ENCODE measurements at places on chromosomes 2 and 18.

DNA sequence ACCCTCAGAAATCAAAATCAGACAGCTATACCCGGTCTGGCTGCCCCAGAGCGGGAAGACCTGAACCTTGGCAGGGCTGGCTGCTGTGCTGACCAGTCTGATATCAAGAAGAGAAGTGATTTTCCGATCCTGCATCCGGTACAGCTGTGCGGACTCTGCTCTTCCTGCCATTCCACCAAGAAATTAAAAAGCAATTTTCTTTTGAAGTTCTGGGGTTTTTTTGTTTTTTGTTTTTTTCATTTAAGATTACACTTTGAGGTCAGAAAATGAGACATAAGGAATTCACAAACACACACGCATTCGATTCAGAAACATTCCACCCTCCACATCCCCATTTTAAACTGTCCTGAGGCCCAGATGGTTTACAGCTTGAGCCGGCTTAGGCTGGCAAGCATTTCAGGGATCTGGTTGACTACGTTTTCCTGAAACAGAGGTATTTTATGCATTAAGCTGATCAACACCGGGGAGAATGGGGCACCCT lies 156.5 kb downstream of the COL6A3 start:
- DNase-seq = no peak

DNA sequence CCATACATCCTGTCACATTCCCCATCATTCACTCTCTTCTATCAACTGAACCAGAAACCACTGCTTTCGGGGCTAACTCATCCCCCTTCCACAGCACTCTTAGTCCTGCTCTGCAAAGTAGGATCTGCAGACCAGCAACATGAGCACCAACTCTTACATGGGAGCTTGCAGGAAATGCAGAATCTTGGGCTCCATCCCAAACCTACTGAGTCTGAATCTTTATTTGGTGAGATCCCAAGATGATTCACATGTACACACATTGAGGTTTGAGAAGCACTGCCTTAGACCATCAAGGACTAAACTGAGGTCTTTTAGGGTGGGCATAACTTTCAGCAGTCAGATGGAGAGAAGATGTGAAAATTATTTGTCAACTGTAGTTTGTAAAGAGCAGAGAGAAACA lies 235.6 kb upstream of the EPHA4 start:
- DNase-seq = no peak

GRCh38 chr2:154740361-154740760 lies 41.9 kb downstream of the KCNJ3 start:
- DNase-seq = peak; percentile 60

DNA sequence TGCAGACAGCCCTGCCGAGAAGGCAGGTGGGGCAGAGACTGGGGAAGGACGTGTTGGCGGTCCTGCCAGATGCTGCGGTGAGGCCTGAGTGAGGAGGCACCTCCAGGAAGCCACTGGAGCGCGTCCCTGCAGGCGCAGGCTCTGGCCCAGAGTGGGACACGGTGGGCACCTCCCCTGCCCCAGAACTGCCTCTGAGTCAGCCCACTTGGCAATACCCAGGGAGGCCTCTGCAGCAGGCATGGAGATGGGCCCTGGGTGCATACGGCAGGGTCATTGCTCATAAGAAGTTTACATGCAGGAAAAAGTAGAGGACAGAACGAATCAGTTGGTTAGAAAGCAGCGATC lies 195.9 kb downstream of the TFCP2L1 start:
- no peak for DNase-seq

- DNase-seq = no peak
Observed at GRCh38 chr18:6434481-6434880, 19.8 kb upstream of the L3MBTL4 start.

GRCh38 chr2:230160112-230160660 lies 59.6 kb downstream of the SP110 start:
- DNase-seq = no peak

DNA sequence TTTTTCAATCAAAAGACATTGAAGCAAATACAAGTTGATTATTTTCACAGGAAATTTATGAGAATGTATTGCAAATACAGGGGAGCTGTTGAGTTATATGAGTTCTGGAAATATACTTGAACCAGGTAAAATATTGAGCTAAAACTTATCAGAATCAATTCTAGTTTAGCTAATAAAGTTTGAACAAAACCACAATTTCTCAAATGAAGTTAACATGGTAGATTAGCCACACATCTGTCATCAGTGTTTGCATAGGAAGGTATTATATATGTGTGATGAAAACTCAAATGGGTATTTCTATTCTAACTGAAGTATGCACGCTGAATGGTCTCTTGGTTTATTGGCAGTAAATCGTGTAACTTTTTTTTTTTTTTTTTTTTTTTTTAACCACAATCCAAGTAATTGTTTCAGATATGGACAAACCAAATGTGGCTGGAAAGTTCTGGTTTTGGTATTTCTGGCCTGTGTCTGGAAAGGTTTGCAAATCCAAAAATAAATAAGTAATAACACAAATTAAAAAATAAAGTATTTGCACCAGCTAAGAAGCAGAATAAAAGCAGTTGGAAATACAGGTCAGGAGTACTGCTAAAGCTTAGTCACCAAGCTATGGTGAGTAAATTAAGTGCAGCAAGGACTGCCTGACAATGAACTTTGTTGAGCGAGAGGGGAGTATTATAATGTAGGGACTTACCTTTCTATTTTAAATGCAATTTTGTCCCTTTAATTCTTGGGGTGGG lies 479.1 kb upstream of the FANCL start:
- no peak for DNase-seq

DNA sequence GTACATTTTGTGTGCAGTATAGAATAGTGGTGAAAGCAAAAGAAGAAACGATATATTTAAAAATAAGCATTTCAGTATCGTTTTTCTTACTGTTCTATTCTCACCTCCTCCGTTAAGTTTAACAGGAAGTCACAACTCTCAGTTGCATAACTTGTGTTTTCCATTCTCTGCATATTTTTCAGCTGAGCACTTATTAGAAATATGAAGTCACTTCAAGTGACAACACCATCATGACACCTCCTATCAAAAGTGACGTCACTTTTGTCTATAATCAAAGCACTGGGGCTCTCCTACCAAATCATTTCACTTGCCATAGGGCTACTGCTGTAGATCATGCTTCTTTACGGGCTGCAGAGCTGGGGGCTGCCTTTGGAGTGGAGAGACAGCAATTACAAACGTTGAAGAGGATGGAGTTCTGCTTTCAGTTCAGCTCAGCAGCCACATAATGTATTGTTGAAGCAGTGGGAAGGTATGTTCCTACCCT lies 36.3 kb downstream of the STAT4 start:
- no peak for DNase-seq

GRCh38 chr2:149017116-149017985 lies 21.1 kb upstream of the LYPD6B start:
- DNase-seq = peak; percentile 30

DNA sequence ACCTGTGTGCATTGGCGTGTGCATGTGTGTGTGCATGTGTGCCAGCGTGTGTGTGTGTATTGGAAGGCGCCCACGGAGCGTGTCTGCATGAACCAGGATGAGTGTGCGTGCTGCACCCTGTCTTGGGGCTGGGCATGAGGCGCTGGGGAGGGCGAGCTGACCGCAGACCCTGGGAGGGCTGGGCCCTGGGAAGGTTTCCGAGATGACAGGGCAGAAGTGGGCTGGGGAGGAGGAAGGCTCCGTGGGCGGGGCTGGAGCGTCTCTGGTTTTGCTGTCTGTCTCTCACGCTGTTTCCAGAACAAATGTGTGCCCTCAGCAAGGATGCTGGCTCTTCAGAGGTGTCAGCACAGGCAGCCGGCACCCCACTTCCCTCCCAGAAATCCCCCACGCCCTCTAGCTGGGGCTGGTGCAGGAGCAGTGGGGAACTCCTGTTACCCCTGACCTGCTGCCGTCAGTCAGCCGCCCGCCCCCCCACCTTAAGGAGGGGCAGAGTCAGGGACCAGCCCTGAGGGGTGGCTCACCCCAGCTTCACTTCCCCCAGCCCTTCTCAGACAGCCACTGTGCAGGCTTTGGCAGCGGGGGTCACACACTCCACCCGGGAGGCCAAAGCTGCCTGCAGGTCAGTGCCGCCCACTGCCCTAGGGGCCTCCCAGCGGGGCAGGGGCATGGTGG lies at the start of gene GPR35:
Gene GPR35, plus strand, starts transcription at position 531 of the 672 bp plus-strand sequence. CDS start 4,473 bp downstream, outside the sequence.
- no peak for DNase-seq

GRCh38 chr18:74951165-74951760 lies 257.7 kb downstream of the PTGR3 start:
- DNase-seq = no peak

DNA sequence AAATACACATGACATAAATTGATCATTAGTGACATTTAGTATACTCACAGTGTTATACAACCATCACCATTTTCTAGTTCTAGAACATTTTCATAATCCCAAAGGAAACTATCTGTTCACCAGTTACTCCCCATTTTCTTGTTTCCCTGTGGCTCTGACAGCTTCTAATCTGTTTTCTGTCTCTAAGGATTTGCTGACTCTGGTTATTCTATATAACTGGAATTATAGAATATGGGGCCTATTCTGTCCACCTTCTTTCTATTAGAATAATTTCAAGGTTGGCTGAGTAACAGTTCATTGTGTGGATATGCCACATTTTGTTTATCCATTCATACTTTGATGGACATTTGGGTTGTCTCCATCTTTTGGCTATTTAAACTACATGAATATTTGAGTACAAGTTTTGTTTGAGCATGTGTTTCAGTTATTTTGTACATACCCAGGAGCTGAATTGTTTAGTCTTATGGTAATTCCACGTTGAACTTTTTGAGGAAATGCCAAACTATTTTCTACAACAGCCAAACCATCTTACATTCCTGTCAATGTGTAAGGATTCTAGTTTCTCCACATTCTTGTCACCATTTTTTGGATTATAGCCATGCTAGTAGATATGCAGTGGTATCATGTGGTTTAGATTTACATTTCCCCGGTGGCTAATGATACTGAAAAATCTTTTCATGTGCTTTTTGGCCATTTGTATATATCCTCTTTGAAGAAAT lies 20.5 kb downstream of the KIAA1328 start:
- no peak for DNase-seq

- DNase-seq = no peak
Observed at GRCh38 chr2:56230156-56230555, 46.4 kb downstream of the CCDC85A start.

DNA sequence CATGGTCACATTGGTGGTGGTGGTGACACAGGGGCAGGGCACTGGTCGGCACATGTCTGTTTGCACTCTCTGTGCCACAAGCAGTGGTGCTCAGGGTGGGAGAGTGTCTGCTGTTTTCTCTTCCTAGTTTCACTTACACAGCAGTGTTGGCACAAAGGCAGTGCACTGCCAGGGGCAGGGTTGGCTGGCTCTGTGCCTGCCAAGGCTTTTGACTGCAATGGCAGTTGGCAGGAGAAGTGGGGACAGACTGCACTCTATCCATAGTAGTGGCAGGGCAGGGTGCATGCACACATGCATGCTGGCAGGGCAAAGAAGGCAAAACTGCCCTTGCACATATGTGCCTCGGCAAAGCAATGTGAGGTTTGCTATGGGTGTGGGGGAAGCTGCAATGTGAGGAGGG lies 635.9 kb downstream of the SUCLG1 start:
- DNase-seq = no peak

DNA sequence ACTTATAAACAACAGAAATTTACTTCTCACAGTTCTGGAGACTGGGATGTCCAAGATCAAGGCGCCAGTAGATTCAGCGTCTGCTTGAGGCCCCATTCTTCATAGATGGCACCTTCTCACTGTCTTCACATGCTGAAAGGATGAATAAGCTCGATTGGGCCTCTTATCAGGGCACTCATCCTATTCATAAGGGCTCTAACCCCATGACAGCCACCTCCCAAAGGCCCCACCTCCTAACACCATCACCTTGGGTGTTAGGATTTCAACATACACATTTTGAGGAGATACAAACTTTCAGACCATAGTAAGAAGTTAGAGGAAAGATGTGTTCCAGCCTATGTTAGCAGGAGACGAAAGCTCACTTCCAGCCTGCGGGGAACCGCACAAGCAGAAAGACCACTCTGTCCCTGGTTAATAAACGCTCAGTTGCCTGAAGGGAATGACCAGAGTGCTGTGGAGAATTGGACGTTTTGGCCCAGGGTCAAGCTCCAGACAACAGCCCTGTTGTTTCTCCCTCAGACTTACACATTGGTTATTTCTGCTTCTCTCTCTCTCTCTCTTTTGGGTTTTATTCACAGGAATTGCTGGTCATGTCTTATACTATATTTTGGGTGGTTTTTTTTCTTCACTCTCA lies 90.3 kb downstream of the MAPRE2 start:
- DNase-seq = no peak

DNA sequence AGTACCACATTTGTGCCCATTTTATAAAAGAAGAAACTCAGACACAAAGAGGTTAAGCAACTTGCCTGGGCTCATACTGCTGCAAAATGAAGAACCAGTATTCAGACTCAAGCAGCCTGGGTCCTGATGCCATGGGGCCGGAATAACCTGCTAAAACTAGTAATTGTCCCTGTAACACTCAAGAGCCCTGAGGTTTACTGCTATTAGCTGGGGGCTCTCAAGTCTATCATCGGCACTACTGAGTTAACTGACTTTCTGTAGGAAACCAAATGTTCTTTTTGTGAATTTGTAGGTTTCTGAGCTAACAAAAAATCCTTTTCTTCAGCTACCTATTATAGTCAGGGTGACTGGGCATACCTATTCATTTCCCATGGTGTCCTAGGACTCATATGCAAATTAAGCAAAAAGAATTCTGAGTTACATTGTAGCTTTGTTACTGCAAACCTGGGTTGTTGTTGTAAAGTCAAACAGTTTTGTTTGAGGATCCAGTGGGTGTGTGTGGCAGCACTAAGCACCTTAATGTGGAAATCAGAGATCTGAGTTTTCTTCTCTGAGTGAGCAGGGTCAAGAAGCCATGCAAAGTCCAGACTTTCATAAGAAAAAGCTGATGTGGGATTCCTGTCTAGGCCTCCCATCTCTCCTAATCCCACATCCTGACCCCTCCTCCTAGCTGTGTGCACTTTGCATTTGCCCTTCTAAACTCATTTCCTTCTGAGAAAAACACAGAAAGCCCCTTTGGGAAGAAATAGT lies 72.4 kb upstream of the TNP1 start:
- DNase-seq = no peak

GRCh38 chr2:98379311-98380202 lies 33.3 kb downstream of the CNGA3 start:
- no peak for DNase-seq

DNA sequence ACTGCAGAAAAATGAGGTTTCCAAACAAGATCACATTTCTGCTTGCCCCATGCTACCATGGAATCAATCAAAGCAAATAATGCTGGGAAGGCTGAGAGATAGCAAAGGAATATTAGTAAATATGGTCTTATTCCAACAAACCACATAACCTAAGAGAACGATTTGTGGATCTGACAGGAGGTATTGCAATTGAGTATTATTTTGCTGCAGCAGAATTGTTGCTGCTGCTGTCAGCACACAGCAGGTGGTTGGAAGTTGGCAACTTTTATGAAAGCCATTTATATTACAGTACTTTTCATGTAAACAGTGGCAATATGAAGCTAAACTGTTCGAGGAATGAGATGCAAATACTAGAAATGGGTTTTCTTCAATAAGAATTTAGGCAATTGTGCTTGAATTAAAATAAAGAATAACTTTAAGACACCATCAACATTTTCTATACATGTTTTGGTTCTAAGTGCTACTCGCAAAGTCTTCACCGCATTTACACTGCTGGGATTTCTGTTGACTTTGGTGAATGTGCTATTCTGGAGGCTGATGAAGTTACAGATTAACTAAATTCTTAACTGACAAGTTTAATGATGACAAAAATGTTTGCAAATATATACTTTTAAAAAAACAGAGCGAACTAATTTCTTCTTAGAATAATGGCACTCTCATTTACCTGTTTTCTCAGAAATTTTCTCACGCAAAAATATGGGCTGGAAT lies 1285.7 kb downstream of the CNTNAP5 start:
- no peak for DNase-seq

All from NCI-H2081 treated with DMSO at 0.1 percent for 48 hours (cell line).